Omental fat pad (tissue), 4 donors: ENCODE measurements at places on chromosomes 4 and X.

- no peak for DNase-seq
Observed at GRCh38 chrX:104254442-104255115, at the start of gene ESX1. Gene ESX1 (minus strand): TSS chrX:104254933. CDS start chrX:104254849, 84 bp downstream.

GRCh38 chr4:101086801-101087586, 260.3 kb downstream of the PPP3CA start:
- DNase-seq: no peak

GRCh38 chr4:3338976-3339531, 46.2 kb downstream of the RGS12 start:
- DNase-seq: no peak

- DNase-seq: no peak
Observed at GRCh38 chr4:112818594-112818965, 181.6 kb downstream of the LARP7 start.

DNA sequence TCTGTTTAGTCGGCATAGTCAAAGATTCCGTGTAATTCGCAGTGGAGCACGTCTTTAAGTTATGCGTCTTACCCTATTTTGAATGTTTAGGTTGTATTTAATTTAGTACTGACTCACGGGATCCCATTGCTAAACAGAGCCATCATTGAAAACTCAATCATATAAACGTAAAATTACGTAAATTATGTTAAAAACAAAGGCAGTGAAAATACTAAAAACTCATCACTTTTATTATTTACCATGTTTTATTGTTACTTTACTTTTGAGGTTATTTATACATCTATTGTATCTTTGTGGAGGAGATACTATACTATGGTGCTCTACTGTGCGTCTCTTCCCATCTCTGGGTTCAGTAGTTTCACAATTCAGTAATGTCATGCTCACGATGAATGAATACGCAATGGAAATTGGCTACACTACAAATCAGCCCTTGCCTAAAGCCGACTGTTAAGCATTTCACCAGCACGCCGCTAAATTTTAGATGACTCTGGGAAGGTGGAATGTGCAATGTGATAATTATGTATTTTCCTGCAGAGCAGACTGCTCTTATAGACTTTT, 944 bp downstream of the FUNDC2 start:
- no peak for DNase-seq

- DNase-seq: no peak
Observed at GRCh38 chr4:176775338-176775737, 17.4 kb downstream of the VEGFC start.

- no peak for DNase-seq
Observed at GRCh38 chr4:137299281-137299680, 233.0 kb downstream of the PCDH18 start.
